ENCODE measurements at places on chromosomes 4 and X.

DNA sequence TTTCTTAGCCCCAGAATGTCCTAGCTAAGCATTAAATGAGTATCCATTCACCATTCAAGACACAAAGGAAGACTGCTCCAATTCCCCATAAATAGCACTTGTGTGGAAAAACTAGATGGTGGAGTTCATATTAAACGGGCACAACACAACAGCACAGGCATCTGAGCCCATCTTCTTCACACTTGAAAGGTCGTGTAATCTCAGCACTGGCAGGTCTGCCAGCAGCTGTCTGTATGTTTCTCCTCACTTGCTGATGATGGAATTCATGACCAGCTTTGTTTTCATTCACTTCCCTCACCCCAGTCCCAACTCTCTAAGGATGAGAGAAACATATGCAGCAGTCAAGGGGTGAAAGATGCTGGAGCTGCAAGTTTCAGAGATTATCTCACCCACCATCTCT lies 148.7 kb downstream of the AFAP1 start:
- no peak for DNase-seq

DNA sequence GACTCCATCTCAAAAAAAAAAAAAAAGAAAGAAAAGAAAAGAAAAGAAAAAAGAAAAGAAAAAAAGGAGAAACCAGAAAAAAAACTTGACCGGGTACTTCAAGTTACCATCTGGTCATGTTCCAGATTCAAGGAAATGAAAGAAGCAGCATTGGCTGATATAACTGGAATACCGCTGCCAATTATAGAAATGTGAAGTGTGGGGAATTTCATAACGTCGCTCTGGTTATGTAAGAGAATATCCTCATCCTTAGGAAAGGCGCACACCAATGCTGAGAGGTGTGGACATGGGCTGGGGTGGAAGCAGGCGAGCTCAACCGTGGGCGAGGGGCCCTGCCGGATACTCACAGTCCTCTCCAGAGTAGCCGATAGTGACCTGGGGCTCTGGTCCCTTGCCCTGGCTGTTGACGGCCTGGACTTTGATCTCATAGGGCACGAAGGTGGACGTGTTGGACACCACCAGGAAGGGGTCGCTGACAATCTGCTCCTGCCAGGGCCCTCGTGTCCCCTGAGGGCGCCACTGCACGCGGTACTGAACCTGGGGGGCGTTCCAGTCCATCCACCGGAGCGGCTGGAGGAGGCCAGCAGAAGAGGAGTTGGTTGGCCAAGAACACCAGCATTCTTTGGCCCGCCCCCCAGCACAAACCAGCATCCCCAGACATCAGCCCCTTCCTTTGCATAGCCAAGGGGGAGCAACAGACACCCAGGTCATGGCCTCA lies 19.5 kb downstream of the L1CAM start:
- no peak for DNase-seq

- DNase-seq: no peak
Observed at GRCh38 chrX:68919707-68920106, 90.9 kb downstream of the EFNB1 start.

DNA sequence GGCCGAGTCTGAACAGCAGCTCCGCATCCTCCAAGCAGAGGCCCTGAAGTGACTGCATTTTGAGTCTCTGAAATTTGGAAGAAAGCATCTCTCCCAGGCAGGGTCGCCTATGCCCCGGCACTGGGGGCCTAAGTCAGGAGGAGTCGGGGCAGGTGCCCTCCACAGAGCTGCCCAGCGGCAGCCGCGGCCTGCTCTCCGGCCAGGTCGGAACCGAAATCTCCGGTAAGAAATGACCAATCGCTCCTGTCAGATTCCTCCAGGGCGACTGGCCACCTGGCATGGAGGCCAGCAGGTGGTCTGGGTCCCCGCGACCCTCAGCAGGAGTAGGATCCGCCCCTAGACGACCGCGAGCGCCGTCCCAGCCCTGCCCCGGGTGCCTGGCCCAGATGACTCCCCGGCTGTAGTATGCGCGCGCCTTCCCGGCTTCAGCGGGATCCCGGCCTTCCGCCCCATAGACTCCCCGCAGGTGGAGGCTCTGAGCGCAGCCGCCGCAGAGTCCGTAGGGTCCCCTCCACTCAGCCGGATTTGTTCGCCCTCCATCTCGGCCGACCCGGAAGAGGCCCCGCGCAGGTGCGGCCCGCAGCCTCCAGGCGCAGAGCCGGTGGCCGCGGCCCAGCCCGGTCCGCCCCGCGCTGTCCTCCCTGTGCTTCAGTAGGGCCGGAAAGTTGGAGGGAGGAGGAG lies 1.5 kb downstream of the NKX1-1 start:
- peak; percentile 73 for DNase-seq

DNA sequence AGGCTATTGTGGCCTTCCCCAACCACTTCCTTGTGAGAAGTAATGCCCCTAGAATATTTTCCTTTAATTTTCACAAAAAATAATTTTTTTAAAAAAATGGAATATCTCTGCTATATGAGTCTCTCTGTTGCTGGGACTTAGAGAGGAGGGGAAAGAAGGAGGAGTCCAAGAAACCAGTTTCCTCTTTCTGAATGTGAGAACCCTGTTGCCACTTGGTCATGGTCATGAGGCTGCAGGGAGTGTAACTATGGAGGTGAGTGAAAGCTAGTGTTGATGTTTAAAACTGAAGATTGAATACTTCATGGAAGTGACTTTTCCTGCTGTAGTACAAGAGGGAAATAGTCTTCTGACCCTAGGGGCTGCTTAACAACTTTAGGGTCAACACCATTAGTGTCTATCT lies 20.4 kb downstream of the KIAA1210 start:
- DNase-seq: no peak

DNA sequence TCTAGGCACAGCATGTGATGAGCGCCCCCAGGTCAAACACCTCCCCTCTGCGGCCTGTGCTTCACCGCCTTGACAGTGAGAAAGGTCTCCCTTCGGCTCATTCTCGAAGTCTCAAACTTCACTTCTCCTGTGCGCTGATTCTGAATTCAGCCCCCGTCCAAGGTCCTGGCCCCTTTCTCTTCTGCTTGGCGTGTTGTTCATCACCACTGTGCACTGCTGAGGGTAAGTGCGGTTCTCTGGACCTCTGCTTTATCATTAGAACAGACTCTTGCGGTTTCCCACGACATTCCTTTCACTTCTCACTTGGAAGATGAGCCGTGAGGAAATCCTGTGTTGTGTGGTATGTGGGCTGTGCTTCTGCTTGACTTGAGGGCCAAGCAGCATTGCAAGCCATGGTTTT lies 11.9 kb downstream of the HTT-AS start:
- no peak for DNase-seq
